CD4-positive, alpha-beta T cell treated with Interleukin-12 subunit alpha and Interleukin-12 subunit beta, for 1 hour (primary cell): ENCODE measurements at places on chromosomes 1 and 21.

DNA sequence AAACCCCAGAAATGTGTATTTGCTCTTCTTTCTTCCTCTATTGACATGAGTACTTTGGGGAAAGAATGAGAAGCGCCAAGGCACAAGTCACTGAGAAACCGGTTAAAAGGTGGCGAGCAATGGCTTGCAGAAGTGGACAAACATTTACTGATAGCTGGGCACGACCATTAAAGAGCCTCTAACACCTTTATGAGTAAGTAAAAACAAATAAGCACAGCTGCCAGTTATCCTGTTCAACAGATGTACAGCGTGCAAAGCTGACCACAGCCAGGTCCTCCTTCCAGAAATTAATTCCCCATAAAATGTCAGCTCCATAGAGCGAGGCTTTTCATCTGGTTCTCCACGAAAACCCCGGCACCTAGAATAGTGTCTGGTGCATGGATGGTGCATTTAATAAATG lies 72.7 kb downstream of the CAPZB start:
- no peak for DNase-seq

DNA sequence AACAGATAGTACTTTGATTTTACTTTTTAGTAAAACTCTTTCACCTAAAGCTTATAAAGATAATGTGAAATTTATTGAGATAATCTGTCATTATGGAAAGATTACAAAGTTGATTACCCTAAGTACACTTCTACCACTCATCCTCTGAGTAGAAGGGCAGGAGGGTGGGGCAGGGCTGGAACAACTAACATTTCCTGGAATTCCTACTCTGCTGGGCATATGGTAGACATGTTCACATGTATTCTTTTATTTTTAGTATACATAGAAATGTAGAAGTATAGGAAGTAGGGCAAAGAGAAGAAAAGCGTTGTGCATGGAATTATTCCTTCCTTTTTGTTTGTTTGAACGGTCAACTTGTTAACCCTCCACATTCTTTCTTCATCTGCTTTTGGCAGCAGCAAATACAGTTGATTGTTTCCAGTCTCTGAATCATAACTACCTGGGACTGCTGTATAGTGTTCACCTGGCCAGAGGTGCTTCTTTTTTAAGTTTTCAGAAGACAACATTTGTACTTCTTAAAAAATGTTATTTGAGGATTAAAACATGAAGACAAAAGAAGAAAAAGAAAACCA lies 85.1 kb downstream of the POU2F1 start:
- DNase-seq = no peak

- no peak for DNase-seq
These were observed 182.8 kb downstream of the LMO4 start for GRCh38 chr1:87511449-87511848.

DNA sequence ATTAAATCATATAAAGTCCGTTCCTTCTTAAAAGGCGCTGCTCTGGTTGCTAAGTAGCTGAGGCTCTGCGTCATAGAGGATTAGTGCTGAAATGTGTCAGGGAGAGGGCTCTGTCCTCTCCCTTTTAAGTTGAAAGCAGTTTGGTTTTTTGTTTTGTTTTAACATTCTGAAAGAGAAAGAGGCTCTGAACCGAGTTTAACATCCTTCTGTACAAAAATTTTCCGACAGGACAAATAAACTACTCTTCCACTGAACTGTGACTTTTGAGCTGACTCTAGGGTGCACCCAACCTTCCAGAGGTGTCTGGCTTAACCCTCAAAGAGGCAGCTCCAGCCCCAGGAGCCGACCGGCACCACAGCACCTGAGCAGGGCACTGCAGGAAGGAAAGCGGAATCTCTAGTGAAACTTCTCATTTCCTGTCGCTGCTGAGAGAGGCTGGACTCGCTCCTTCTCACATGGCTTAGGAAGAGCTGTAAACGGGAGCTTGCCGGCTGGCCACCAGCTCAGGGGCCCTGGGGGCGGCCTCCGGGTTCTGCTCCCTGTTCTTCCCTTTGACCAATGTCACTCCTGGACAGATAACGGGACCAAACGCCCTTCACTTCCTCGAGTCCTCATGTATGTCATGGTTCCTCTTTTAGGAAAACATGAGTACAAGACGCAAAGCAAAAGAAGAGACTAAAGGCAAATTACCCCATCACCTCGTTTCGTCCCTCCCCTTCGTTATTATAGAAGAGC lies 1.2 kb downstream of the VAV3 start:
- DNase-seq = peak; percentile 50

GRCh38 chr1:225814381-225814780 lies 4.5 kb downstream of the EPHX1 start:
- no peak for DNase-seq

DNA sequence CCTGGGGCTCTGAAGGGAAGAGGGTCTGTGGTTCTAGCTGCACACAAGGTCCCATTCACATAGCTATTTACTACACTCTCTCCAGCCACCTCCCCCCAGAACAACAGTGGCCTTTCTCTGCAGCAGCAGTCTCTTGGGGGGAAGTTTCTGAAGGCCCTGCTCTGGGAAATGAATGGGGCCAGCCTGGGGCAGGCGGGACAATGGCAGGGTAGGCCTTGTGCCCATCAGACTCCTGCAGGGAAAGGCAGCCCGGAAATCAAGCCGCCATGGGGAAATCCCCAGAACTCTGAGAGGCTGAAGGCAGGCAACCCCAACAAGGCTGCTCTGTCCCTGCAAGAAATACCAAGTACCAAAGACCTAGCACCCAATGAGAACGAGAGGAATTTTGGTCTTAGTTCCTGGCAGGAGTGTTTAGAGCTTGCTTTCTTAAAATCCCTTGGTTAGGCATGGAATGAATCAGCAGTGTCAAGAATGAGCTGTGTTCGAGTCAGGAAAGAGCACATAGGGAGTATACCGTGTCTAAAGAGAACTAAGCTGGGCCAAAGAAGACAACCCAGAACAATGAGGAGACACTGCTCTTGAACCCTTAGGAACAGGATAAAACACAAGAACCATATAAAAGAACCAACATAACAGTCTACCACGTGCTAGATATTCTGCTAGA lies 11.3 kb downstream of the ARHGEF11 start:
- no peak for DNase-seq

DNA sequence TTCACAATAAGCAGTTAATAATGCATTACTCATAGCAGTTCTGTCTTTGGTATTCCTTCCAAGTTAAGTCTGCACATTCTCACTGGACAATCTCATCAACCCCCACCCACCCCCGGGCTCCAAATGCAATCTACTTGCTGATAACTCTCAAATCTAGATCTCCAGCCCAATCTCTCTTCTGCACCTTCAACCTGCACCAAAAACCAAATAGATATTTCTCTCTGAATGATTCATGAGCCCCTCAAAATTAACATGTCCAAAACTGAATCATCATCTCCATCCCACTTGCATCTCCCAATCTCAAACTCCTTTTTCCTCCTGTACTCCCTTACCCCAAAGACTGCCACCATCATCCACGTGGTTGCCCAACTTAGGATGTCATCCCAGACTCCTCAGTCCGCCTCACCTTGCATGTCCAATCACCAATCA lies 2.7 kb downstream of the DOCK7 start:
- DNase-seq = no peak

DNA sequence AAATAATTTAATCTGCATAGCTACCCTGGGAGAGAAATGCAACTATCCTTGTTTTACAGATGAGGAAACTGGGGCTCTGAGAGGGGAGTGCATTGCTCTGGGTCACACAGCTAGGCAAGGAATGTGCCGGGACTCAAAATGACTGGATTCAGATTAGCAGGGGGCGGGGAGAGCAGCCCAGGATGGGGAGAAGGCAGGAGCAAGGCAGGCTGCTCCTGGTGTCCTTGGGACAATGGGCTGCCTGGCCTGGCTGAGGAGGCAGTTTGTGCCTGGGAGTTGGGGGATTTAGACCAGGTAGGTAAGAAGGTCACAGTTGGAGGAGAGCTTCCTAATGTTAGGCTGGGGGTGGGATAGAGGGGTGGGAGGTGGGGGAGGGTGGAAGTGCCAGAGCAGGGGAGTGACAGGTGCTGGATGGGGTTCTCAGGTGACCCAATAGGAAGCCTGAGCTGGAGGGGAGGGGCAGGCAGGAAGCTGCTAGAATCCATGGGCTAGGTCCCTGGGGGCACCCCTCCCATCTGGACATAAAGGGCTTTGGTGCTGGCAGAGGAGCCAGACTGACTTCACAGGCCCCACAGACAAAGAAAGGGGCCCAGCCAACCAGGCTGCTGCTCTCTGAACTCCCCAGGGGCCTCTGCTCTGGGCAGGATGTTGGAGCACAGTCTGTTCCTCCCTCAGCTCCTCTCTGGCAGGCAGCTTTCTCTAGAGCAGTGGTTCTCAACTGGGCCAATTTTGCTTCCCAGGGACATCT lies 29.0 kb downstream of the TRIM62 start:
- DNase-seq = no peak

DNA sequence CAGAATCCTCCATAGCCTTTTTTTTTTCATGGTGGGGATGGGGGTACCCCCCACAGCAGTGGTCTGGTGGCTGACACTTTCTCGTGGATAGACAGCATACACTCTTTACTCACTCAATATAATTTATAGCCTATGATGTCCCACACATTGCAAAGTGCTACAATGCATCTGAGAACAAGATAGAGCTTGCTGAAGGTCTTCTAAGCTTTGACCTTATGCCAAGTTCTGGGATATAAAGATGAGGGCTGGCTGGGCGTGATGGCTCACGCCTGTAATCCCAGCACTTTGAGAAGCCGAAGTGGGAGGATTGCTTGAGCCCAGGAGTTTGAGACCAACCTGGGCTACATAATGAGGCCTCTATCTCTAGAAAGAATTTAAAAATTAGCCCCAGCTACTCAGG lies 78.0 kb downstream of the MPZL1 start:
- no peak for DNase-seq

DNA sequence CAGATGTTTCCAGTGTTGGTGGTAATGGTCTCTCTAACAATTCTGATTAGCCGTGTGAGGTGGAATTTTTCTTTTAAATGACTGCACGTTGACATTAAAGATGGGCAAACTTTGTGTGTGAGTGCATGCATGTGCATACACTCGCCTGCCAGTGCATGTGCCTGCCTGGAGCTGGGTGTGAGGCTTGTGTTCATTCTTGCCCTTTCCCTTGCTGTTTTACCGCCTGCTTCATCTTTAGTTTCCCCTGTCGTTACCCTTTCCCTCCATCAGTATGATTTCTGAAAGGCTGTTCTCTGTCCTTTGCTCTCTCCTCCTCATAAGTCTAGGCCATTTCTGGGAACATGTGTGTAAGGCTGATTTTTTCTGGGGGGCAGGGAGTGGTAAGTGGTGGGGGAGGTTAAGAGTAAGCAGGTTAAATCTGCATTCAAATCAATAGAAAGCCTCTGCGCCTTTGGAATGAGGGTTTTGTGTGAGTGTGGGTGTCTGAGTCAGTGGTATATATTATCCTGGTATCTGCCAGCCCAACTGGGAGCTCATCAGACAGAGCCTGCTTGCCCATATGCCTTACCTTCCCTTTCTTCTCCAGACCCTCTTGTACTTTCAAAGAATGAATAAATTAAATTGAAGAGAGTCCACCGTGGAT lies 112.5 kb downstream of the PBX1 start:
- no peak for DNase-seq

GRCh38 chr1:230806552-230806951 lies 59.4 kb downstream of the CAPN9 start:
- DNase-seq = no peak

DNA sequence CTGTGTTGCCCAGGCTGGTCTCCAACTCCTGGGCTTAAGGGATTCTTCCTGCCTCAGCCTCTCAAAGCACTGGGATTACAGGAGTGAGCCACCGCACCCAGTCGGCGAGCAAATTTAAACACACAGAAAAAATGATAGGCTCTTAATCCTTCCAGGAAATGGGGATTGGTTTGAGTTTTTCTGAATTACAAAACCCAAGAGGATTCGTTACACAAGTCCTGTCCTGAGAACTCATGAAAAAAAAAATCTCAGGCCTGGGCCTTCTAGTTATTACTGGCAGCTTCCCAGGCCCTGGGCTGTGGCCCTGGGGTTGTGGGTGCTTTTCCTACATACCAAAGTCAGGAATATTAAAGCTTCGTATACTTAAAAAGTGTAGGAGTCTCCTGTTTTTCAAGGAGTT lies 6.3 kb upstream of the IFNGR2 start:
- DNase-seq = no peak

- no peak for DNase-seq
These were observed 126.5 kb downstream of the HHIPL2 start for GRCh38 chr1:222421380-222421779.
